ENCODE measurements at places on chromosomes 6 and 20. TPM values are rescaled to one million over a fixed set of nuclear protein-coding genes. Genes with fewer than 3 reads are reported as not detected.

DNA sequence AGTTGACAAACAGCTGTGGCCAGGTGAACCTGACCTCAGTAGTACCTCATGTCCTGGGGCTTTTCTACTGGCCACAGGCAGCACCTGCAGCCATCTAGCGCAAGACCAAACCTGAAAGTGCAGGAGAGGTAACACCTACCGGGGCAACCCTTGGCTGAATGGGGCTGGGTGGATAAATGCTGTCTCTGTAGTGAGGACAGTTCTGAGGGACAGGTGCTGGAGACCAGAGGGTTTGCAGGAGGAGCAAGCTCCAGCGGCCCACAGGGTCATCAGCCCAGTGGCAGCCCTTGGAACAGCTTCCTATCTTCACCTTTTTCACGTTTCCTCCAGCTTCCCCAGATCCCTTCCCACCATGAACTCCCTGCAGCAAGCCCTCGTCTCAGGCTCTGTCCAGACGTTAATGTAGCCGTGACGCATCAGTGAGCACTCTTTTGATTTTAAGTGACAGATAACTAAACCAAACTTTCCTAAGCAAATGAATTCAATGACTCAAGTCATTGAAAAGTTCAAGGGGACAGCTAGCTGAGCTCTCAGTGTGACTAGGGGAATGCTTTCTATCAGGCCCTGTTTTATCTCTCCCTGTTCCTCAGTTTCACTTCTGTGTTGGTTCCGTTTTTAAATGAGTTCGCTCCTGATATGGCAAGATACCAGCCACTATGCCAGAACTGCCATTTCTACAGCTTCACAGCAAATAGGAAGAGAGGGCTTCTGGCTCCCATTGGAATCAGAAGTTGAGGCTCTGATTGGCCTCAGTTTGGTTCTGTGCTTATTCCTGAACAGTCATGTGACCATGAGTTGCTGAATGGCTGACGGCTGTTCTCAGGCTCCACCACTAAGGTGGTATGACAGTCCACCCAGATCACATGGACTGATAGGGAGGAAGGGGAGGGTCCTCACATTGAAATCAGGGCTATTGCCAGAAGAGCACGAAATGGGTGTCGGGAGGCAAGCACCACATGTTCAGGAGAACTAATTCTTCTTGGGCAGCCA lies 12.1 kb upstream of the PFDN4 start:
- DNase-seq = no peak

ARHGAP18 gene
- 27.6 TPM for total RNA-seq

- DNase-seq = peak; percentile 64
Measured at GRCh38 chr6:43774776-43775534, 4.9 kb downstream of the VEGFA start.

DNA sequence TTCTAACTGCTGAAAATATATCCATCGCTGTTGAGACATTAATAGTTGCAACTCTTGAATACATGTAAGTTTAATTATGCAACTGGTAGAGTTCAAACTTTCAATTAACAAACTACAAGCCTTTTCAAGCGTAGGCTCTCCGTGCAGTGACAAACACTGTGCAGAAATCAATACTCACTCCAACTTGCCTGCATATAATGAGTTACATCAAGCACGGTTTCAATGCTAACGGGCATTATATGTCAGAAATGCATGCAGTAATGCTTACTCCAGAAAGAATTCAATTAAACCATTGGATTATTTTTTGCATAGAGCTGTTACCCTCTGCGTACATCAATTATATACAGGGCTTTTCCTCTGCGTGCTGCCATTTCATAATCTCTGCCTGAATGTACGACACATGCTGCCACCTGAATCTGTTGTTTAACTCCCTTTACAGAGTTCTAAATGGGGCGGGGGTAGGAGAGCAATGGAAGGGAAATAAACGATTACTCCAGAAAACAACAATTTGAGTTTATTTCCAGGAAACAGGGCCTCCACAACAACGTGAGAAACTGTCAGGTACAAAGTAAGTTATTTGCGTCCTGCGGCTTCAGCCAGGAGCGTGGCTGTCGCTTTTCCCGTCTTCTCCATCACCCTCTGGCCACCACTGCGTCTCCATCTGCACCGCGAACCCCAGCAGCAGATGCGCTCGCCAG lies 1.8 kb downstream of the PTPRK start:
- DNase-seq = no peak

GRCh38 chr6:25051083-25051482 lies 115.3 kb upstream of the RIPOR2 start:
- DNase-seq = no peak

OR10C1 gene
- not detected for total RNA-seq

SRMS gene
- total RNA-seq = not detected

DNA sequence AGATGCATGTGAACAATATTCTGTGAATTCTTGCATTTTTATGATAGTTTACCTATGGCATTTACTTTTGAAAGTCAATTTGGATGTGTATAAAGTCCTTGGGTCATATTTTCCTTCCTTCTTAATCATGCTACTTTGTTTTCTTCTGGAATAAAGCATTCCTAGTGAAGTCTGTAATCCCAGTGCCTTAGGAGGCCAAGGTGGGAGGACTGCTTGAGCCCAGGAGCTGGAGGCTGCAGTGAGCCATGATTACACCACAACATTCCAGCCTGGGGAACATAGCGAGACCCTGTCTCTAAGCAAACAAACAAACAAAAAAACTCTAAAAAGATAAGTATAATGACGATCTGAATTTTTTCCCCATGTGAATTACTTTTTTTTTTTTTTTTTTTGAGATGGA lies 69.7 kb upstream of the SYNCRIP start:
- no peak for DNase-seq

DNA sequence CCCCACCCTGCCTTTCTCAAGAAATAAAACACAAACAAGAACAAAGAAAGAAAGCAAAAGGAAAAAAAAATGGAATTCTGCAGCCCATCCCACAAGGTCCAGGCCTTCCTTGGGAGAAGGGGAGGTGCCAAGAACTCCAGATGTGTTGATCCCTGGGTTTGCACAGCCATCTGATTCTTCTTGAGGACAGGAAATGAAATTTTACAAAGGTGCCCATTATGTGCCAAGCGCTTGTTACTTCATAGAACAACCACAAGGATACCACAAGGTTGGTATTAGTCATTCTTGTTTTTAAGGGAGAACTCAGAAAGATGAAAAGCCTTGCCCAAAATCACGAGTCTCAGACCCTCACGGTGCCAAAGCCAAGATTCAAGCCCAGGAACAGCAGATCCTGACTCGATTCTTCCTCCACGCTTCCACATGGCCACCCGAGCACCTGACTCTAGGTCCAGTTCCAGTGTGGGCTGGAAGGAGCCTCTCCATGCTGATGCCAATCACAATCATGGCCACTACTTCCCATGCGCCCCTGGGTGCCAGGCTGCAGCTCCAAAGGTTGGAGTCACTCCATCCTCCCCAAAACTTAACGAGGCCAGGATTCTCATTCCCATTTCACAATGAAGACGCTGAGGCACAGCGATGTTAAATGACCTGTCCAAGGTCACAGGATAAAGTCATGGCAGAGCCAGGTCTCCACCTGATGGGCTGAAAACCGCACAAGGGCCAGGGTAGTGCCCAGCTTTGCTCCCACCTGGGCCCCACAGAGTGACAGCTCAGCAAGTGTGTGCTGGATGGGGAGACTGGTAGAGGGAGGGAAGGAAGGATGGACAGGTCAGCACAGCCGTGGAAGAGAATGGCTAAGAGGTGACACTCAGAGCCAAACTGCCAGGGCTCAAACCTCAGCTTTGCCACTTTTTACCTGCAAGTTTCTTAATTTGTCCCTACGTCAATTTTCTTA lies 66.7 kb upstream of the TOP1 start:
- no peak for DNase-seq

GRCh38 chr6:89033461-89033860 lies 47.1 kb upstream of the PNRC1 start:
- peak; percentile 6 for DNase-seq

DNA sequence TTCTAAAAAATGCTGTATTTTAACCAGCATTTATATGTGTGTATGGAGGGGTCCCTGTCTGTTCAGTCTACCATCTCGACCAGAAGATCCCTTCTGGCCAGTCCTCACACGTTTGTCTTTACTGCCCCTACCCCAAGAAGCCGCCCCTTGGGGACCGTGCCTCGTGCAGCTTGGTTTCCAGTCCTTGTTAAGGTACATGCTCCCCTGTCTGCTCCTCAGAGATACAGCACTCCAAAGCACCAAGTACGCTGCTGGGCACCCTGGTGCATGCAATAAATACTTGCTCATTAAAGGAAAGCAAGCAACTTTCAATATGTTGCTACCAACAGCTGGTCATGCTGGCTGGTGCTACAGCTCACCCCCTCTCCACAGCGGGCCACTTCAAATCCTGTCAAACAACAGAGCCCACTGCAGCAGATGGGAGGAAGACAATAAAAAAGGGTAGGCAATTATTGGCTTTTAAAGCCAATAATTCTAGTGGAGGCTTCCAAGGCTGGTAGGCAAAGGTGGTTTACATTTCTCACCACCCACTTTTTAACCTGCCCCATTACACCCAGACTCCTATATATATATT lies 61.6 kb downstream of the PSMG4 start:
- DNase-seq = no peak

DNA sequence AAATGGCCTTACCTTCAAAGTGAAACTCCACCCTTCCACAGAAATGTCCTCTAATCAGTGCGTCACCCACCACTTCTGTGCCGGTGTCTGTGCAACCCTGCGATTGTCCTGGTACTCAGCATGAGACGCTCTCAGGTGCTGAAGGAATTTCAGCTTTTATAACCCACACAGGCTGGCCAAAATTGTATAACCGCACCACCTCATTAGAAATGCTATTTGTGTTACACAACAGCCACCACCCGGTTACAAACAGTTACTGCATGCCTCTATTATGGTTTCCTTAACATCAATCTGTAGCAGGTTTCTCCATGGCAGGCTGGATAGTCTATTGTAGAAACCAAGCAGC lies 51.5 kb downstream of the SLC23A2 start:
- DNase-seq = peak; percentile 72

DNA sequence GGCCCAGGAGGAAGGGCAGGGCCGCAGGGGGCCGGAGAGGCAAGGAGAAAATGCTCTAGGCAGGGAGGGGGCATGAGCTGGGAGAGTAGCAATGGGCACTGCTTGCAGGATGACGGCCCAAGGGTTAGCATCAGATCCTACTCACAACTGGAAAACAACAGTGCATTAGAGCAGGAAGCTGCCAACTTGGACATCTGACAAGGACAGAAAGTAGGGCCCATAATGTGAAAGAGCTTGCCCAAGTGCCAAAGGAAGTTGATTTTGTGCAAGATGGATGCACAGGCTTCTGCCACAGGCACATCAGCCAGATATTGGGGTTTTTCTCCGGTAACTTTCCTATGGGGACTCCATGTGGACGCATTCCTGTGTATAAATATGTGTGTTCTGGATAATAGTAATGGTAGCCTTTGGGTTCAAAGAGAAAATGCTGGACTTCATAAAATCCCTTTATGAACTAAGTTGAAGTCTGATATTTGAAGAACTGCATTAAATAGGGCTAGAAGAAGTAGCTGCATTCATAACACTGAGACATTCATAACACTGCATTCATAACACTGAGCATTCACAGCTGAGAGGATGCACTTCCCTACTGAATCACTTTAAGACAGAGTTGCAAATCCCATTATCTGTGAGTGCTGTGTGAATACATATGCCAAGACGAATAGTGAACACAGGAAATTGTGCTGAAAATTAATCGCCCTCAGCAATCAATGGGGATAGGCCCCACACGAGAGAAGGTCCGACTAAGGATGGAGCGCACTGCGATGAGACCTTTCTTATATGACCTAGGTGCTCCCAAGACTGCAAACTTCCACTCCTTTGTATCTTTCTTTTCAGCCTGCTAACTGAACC lies 235.6 kb upstream of the PRDM1 start:
- DNase-seq = no peak

HDGFL1 gene
- total RNA-seq = not detected

DNA sequence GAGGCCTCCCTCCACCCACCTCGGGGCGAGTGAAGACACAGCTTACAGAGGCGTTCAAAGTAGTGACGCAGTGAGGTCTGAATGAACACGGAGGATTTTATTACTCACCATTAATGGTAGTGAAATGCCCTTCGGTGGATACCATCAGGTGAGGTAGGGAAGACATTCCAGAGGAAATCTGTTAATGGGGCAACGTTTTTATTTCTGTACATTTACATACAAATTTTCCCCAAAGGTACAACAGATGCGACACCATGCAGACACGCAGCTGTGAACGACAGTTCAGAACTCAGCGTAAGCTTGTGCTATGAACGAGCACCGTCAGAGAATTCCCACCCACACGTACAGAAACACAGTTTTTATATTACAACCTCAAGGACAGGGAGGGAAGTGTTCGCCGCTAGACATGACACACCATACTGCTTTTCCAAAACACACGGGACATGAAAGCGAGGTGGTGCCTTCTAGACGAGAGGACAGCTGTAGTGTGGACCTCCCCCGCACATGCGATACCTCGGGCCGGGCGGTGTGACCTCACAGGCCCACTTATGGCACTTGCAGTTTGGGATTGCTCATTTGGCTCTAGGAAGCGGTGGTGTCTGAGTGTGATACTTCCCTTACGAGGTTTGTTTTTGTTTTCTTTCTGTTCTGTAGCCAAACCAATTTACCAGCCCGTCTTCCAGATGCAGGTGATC lies 10.7 kb downstream of the PSMG4 start:
- DNase-seq = no peak

DNA sequence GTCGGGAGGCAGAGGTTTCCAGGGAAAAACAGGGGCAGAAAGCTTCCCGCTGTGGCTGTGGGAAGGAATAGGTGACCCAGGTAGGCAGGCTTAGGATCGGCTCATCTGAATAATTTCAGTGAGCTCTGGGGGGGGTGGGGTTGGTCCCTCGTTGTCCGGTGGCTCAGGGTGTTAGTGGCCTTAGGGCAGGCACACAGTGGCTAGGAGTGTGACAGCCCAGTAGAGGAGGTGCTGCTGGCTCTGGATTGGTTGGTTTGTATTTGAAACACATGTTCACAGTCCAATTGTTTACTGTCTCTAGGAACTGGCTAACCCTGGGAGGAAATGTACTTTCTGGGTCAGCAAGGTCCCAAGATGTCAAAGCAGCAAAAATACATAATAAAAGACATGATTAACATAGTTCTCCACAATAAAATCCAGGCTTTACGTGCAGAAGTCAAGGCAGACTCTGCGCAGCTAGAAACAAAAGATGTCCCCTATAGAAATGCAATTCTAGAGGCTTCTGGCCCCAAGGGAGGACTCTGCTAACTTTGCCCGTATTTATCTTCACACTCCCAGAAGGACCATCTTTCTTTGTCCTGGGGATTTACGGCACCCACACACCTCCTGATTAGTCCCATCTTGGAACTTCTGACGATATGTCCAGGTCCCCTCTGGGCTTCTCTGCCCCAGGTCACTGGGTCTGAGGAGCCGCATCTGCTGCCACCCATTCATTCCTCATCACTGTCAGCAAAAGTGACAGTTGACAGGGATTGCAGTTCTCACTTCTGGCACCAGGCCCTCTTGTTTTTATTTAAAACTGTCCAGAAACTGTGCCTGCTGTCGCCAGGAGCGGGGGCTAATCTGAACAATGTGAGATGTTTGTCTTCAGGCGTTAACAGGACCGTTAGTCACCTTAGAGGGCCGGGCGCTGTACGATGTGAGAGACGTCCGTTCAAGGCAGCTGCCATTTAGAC lies 18.7 kb downstream of the MOCS3 start:
- DNase-seq = peak; percentile 13

SIRPB1 gene
- 0.22 TPM for total RNA-seq

GRCh38 chr6:41066867-41067304 lies 5.3 kb downstream of the OARD1 start:
- peak; percentile 90 for DNase-seq

MOG gene
- not detected for total RNA-seq

IL17A gene
- total RNA-seq = not detected

Data from lung microvascular endothelial cell (primary cell).